OCI-LY7 (cell line): ENCODE measurements at places on chromosomes 1 and 21. TPM values are rescaled to one million over a fixed set of nuclear protein-coding genes. Genes with fewer than 3 reads are reported as not detected.

- no peak for DNase-seq
Measured at GRCh38 chr1:18764362-18764761, 95.1 kb downstream of the TAS1R2 start.

DNA sequence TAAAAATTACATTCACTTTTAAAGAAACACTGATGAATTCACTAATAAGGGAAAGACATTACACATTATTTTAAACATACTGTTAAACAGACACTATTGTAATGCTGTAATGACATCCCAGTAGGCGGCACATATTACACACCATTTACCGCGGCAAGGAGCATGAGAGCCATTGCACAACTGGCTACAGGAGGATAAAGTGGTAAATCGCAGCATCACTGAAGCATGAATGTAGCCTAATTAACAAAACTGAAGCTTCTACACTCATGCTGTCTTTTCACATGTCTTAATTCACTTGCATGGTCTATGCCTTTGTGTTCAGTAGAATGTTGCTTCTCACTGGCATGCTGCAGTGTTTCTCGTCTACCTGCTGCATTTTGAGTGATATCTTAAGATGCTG lies 1046.0 kb downstream of the MRPL39 start:
- no peak for DNase-seq

GRCh38 chr1:1665815-1666251 lies 7.0 kb upstream of the CDK11B start:
- peak; percentile 14 for DNase-seq

Gene BRINP3
- total RNA-seq: not detected in 2 replicates

Gene CD164L2
- total RNA-seq: not detected in 2 replicates

Gene CFHR3
- not detected in 2 replicates for total RNA-seq

Gene ST6GALNAC3
- 1.2 and 2.0 TPM in 2 replicates for total RNA-seq
